ENCODE measurements at places on chromosomes 7 and 10.

- DNase-seq = no peak
Observed at GRCh38 chr7:28005075-28005846, 175.3 kb downstream of the JAZF1 start.

- DNase-seq = peak; percentile 28
Observed at GRCh38 chr7:106417273-106417902, 132.6 kb upstream of the NAMPT start.

GRCh38 chr7:74717889-74718288 lies 55.9 kb upstream of the NCF1 start:
- DNase-seq = no peak

- DNase-seq = no peak
Observed at GRCh38 chr7:91567081-91568012, 303.1 kb downstream of the FZD1 start.

- no peak for DNase-seq
Observed at GRCh38 chr10:78852466-78853240, 216.1 kb upstream of the ZMIZ1 start.

Data from PC-9 (cell line).